RPMI7951 (cell line): ENCODE measurements at places on chromosomes 3 and 15.
A peak's percentile ranks its signal among the peaks of the same experiment; 100 is the strongest.

DNA sequence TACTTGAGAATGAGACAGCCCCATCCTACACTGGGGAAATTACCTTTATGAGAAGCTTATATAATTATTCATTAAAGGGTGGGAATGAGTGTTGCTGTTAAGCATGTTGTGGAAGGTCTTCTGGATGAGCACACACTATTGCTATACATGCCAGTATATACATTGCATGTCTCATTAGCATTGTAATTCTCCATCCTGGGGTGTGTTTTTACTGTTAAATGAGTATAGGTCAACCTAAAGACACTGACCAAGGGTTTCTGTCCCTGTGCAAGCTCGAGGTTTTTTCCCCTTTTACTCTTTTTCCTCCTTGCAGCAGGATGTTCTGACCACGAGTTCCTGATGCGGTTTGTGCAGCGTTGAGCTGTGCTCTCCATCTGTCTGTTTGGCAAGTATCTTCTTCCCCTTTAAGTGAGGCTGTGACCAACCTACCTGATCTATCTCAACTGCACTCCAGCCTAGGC is 7.2 kb upstream of the IVD start:
- DNase-seq: no peak

DNA sequence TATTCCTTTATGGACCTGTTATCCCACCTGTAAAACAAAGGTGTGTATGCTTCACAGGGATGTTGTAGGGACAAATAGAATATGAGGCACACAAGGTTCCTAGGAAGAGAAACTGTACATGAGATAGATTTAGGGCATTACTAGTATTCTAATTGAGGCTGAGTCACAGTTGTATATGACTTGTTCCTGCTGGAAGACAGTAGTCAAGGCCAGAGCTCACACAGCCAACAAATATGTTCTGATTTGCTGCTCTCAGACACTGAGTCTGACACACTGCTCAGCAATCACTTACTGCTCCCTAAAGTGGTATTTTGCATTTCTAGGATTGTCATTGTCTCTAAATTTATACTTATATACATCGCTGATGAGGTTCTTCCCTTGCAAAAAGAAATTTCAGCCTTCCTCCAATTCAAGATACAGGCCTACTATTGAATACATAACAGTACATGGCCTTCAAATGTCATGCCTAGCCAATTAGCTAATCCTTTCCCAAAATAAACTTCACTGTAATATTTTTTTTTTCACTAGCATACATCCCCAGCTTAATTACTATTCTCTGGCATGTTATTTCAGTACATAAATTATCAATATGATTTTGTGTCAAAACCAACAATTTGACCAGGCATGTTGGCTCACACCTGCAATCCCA is 69.8 kb downstream of the TIGIT start:
- DNase-seq: peak; percentile 62

- DNase-seq: no peak
Observed at GRCh38 chr15:100334456-100334855, 7.3 kb downstream of the ADAMTS17 start.

DNA sequence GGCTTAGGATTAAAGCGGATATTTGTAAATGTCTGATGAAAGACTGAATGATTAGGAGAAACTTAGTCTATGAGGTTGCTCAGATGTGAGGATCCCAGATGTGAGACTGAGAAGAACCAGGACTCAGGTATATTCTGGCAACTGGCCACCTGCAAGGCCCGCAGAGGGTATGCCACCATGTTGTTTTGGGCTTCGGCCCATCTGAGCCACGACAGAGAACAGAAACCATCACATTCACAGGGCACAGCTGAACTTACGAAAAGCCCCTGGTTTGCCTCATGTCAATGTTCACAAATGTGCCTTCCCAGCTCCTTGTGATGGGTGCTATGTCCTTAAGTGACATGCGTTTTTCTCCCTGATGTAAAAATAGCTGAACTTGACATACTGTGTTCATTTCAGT is 412.5 kb upstream of the RORA start:
- no peak for DNase-seq

DNA sequence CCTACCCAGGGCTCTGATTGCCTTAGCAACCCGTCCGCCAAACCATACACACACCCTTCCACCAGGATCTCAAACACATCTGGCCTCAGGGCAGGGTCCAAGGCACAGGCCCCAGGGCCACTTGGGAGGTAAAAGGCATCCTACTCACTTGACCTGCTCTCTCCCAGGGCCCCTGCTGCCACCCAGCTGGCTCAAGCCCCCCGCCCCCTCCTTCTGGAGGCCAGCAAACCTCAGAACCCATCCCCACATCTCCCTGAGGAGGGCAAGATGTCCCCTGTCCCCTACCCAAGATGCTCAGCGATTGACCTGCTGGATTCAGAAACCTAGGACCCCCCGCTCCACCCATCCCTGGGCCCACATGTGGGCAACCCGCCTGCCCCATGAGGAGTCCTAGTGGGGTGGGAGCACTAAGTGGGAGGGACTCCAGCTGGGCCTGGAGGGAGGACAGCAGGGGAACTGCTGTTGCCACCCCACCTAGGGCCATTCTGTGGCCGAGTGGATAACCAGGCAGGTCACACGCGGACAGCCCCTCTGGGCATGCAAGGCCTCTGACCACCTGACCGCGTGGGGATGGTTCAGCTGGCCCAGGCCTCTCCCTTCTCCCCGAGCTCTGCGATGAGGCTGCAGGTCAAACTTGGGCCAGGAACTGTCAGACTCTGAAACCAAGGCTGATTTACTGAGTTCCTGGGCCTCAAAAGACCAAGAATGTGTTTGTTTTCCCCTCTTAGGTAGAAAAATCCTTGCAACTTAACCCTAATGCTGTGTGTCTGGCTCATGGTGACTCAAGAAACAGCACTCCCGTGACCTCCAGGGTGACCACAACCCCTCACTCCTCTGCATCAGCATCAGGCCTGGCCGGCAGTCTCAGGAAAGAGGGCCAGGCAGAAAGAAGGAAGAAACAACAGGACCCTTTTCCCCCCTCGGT is 4.2 kb downstream of the MFGE8 start:
- no peak for DNase-seq

DNA sequence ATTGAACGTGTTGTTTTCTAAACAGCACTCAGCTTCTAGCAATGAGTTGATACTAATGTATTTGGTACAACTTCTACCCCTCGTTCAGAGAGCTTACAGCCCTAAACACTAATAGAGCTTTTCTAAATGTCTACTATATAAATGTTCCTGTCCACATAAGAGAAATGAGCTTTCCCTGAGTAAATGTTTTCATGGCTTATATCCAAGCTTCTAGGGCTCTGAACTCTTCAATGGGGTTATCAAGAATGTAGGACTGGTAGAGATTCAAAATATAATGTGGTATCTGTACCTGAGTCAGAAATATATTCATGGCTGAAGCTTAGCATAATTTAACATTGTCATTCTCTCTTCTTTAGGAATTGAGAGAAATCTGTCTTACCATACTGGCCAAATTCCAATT is 73.4 kb downstream of the SERPINI1 start:
- no peak for DNase-seq

DNA sequence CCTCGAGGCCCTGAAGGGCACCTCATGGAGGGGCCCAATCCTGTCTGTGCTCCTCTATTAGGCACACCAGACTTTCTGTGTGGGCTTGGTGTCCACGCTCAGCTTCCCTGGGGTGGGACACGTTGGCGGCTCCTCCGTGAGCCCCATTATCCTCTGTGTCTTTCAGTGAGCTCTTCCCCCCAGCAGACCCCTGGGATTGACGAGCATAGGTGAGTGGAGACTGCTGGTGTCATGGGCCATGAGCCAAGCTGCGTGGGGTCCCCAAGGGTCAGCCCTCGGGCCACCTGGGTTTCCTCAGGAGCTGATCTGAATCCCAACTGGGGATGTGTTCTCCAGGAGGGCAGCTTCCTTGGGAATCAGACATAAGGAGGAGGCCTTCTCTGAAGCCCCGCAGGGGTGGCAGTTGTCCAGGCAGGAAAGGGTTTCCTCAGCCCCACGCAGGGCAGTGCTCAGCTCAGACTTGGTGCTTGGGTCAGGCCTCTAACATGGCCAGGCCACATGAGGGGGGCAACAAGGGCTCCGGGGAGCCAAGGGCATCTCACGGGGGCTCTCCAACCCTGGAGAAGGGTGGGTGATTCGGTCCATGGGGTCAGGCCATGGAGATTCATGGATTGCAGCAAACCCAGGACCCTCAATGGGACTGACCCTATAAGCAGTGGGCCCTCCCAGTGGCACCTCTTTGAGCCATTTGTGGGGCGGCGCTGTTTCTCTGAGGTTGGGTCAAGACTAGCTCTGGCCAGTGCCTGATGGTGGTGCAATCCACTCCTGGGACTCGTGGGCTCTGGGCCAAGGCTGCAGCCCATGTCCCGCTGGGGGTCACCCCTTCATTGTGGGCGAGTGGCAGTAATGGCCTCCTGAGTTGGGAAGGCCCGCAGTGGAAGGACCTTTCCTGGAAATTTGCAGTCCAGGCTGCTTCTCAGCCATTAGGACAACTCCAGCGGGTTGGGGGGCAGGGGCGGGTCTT is 222.5 kb downstream of the SNRPN start:
- no peak for DNase-seq

- DNase-seq: no peak
Observed at GRCh38 chr3:2934541-2934940, 175.6 kb downstream of the IL5RA start.

DNA sequence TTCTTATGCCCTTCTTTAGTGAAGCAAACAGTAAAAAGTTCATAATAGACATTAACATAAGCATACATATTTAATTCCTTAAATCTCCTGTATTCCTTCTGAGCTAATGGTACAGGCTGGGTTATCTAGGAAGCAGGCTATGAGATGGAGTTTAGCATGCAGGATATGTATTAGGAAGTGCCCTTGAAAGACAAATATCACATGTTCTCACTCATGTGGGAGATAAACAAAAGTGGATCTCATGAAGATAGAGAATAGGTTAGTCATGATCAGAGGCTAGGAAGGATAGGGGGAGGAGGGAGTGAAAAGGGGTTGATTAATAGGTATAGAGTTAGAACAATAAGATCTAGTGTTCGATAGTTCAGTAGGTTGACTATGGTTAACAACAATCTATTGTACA is 105.4 kb downstream of the CLASP2 start:
- no peak for DNase-seq

DNA sequence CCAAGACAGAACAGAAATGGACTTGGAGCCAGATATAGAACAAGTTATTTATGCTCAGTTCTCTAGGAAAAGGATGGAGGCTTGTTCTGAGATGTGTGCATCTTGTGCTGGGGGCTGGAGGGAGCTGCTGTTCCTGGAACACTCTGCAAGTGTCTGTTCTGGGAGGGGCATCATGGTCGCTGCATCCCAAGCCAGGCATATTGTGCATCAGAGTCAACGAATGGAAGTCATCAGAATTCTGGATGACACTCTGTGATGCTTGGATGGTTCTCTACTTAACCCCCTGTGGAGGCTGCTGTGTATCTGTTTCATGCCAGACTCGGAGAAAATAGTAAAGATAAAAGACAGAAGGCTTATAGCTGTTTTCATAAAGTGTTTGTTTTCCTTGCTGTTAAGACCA is 34.7 kb downstream of the RPL22L1 start:
- no peak for DNase-seq

DNA sequence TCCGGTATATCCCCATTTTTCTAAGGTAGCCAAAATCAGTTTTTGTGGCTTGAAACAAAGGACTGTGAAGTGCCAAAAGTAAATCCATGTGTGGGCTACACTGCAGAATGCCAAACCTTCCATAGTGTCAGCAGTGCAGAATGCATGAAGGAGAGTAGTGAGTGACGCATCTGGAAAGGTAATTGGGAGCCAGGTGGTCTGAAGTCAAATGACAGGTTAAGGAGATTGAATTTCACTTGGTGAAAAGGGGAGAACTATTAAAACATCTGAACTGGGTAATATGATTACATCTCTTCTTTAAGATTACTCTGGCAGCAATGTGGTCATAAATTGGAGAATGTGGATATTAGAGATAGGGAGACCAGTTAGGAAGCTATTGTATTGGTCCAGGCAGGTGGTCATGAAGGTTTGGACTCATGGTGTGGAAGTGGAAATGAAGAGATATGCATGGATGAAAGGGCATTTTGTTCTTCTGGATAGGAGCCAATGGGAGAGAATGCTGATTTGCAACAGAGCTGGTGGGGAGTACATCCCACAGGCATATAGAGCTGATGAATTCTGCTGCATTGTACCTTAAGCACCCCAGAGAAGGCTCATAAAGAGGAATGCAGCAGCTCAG is 118.2 kb downstream of the ECT2 start:
- no peak for DNase-seq

DNA sequence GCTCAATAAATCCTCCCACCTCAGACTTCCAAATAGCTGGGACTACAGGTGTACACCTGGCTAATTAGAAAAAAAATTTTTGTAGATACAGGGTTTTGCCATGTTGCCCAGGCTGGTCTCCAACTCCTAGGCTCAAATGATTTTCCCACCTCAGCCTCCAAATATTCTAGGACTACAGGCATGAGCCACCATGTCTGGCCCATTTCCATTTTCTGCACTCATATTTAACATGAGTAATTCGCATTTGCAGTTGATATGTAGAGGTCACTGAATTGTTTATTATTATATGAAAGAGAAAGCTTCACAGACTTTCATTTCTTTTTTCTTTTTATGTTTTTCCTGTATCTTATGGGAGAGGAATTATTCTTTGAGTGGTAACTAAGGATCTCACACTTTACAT is 492.7 kb downstream of the CNTN3 start:
- no peak for DNase-seq

DNA sequence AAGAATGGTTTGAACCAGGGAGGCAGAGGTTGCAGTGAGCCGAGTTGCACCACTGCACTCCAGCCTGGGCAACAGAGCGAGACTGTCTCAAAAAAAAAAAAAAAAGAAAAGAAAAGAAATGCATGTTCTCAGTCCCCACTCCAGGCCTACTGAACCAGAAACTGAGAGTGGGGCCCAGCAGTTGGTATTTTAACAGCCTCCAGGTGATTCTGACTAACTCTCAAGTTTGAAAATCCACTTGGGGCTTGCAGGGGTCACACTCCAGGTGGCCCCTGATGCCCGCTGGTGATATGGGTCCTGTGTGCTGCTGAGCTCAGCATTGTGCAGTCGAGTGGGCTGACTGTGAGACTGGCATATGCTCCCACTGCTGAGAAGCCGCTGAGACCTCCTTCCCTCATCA is 133.7 kb upstream of the C2CD4B start:
- DNase-seq: no peak

- DNase-seq: no peak
Observed at GRCh38 chr3:175335229-175335628, 476.1 kb downstream of the NAALADL2 start.

- no peak for DNase-seq
Observed at GRCh38 chr3:188349351-188349901, 195.5 kb downstream of the LPP start.

DNA sequence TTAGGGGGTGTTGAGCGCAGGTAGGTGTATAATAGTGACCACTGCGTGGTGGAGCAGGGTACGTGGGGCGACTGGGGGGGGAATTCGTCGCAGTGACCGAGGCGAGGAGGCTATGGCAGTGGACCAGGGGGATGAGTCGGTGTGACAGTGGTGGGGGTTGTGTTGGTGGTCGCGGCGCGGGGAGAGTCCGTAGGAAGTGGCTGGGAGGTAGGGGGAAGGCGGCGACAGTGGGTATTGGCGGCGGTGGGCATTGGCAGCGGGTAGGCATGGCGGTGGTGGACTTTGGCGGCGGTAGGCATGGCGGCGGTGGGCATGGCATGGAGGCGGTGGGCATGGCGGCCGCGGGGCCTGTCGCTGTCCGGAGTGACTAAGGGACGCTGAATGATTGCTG is 739 bp downstream of the SNRPN start:
- no peak for DNase-seq

GRCh38 chr3:101518421-101518871 is 5.4 kb upstream of the SENP7 start:
- peak; percentile 14 for DNase-seq

- DNase-seq: no peak
Observed at GRCh38 chr15:35827911-35828310, 281.9 kb upstream of the DPH6 start.
